ENCODE measurements at places on chromosomes 1 and 21.

- DNase-seq: no peak
Observed at GRCh38 chr1:116515702-116516101, 55.1 kb downstream of the CD58 start.

GRCh38 chr1:21175670-21176581 is 771 bp downstream of the EIF4G3 start:
- peak; percentile 46 for DNase-seq

DNA sequence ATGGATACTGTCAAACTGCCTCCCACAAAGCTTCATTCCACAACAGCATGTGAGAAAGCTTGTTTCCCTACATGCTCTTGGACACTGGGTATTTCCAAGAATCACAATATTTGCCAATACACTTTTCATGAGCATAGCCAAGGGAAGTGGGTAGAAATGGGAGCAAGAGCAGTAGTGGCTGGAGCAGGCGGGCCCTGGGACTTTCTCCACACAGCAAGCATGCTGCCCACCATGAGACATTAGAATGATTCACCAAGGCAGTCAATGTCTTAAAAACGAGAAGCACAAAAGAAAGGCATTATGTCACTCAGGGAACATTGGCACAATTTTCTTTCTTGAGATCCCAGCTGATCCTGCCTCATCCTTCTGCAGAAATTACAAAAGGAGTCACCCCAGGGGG is 371.6 kb upstream of the RUNX1 start:
- DNase-seq: no peak

DNA sequence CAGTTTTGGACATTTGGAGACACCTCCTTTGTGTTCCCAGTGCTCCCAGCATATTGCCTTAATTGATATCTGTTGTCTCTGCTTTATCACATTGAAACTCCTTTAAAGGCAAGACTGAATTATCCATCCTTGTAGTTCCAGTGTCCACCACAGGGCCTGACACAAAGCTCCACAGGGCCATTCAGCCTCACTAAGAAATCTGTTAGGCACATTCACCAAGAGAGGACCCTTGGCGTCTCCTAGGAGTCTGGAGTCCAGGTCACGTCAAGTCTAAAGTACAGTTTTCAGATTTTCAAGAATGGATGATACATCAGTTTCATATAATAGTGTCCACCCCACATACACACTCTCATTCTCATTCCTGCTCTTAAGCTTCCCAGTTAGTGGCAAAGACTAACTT is 4.8 kb downstream of the ACP6 start:
- no peak for DNase-seq

DNA sequence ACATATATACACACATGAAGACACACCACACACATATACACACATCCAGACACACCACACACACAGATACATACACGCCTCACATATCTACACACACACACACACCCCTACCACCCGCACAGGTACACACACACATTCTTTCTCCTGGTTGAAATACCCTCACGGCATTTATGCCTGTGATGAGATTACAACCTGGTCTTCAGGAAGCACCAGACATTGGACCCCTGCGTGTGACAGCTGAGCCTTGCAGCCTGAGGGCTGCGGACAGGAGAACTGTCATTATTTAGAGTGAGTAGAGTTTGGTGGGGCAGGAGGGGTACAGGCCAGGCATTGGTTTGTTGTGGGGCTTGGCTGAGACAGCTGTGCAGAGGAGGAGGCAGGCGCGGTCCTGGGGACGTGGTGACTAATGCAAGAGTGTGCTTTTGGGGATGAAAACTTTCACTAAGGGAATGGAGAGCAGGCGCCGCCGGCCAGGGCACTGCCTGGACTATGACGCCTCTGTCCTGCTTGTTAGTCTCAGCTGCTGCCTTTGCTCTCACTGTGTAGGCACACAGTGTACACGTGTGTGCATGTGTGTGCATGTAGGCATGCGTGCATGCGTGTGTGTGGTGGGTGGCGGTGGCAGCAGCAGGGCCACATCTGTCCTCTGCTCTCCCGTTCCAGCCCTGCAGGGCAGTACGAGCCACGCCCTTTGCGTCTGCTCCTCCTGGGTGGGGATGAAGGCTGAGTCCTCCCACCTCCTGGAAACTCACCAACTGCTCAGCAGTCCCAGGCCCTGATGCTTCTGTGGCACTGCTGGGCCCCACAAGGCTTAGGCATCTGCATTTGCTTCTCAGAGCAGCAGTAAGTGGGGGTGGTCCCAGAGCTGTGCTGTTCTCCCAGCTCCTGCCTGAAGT is 57.6 kb downstream of the SPSB1 start:
- peak; percentile 68 for DNase-seq

DNA sequence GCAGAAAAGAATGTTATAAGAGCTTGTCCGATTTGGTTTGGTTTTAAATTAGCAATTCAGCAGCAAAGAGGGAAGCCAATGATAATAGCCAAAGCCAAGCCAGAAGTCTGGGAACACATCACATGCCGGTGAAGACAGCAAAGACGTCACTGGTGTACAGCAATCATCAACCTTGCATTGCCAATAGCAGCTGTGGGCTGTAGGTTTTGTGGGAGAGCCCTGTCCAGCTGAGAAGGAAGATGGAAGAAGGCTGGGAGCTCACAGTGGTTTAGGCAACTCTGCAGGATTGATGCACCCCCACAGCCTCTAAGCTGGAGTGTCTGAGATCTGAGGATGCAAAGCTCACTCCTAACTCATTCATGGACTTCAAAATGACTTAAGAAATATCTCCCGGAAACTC is 338.7 kb downstream of the SIPA1L2 start:
- no peak for DNase-seq

DNA sequence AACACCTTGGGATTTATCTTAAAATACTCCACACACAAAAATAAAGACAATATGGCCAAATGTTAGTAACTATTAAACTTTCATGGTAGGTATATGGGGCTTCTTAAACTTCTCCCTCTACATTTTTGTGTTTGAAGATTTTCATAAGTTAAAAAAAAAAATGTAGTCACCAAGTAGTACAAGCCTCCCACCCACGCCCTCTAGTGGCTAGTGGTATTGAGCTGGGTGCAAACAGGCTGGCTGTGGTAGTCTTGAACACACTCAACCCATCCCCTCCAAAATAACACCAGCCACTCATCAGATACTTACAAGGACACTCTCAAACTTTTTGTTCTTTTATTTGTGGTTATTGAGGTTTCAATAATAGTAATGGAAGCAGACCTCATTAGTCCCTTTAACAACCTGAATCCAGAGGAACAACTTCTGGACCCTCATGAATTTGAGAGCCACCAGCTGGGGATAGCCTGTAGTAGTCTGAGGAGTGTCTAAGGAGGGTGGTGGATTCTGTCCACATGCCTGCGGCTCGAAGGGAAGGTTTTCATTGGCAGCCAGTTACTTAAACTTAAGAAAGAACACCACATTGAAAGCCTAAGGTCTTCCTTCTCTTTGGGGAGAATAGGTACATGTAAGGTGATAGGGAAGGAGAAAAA is 15.6 kb downstream of the RD3 start:
- peak; percentile 63 for DNase-seq

GRCh38 chr1:193471981-193472380 is 285.6 kb upstream of the B3GALT2 start:
- no peak for DNase-seq

GRCh38 chr1:182867861-182868260 is 28.7 kb downstream of the DHX9 start:
- no peak for DNase-seq

- no peak for DNase-seq
Observed at GRCh38 chr1:67764633-67765032, 68.6 kb downstream of the GNG12 start.

GRCh38 chr1:160949881-160950280 is 4.7 kb downstream of the ITLN2 start:
- DNase-seq: no peak

- peak; percentile 55 for DNase-seq
Observed at GRCh38 chr1:159214149-159214760, 9.6 kb downstream of the ACKR1 start.

GRCh38 chr1:188594542-188595235 is 1765.9 kb downstream of the PLA2G4A start:
- DNase-seq: no peak

GRCh38 chr1:228013935-228014930 is 7.4 kb downstream of the WNT3A start:
- peak; percentile 24 for DNase-seq

DNA sequence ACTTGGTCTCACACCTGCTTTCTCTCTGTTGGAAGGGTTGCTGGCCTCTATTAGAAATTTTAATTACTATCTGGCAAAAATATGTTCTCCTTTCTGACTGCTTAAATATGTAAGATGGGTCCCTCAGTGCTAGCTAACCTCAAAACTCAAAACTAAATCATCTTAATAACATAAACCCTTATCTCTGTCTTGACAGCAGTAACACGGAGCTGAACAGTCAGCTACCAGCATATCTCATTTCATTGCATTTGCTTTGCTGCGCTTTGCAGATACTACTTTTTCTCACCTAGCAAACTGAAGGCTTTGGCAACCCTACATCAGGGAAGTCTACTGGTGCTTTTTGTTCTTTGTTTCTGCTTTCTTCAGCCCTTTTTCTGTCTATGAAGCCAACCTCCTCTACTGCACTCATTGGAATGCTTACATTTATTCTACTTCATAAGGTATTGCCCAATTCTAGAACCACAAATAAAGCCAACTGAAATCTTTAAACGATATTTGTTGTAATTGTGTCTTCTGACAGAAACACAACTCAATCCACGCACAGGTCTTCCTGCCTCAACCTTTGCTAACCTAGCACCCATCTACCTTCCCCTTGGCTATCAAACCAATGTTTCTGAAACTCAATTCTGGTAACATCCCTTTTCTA is 95.6 kb downstream of the RERE start:
- DNase-seq: no peak

DNA sequence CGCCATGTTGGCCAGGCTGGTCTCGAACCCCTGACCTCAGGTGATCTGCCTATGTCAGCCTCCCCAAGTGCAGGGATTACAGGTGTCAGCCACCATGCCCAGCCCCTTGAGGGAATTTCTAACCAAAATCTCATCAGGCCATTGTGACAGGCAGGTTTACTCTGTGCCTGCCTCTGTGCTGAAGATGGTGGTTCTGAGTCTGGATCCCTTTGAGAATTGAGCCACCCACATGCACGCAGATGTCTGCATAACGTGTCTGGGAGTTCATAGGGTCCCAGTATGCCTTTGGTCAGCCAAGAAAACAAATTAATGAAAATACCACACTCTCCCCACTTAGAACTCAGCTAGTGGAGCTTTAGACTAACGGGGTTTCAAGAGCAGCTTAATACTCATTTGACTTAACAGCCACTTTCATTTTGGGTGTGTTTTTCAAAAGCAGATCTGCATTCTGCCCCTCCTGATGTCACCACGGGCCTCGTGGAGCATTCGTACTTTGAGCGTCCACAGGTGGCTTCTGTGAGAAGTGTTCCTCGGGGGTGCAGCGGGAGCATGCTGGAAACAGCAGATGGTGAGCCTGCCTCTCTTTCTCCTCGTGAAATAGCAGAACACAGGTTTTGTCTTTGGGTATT is 45.3 kb downstream of the DIP2A start:
- no peak for DNase-seq

GRCh38 chr1:55580845-55581332 is 365.7 kb upstream of the USP24 start:
- DNase-seq: peak; percentile 88

DNA sequence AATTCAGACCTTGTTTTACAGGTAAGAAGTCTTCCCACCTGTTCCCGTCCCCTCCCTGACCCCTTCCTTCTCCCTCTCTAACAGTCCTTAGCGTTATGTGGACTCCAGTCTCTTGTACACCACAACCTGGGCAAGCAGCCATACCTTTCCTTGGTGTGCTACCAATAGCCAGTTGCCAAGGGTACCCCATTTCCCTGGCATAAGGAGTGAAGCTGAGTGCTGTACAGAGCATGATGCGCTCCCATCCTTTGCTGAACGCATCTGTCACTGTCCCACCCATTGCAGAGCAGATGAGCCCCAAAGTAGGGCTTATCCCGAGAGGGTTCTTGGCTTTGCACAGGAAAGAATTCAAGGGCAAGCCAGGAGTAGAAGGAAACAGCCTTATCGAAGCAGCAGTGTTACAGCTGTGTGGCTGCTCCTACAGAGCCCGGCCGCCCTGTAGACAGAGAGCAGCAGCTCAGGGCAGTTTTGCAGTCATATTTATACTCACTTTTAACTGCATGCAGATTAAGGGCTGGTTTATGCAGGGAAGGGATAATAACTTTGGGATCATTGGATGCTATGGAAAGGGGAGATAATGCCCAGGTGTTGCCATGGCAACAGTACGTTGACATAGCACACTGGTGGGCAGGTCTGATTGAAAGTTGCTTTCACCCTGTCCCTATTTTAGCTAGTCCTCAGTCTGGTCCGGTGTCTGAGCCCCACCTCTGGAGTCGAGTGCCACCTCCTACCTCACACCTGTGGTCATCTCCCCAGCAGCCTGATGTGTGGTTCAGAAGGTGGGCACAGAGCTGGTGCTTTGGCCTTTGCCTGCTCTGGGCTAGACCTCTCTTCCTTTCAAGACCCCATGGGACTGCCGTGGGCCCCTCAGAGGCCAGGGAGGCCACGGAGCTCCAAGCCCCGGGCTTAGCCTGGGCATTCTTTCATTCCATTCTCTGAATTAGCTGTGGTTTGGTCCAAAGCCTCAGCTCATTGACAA is 5.1 kb downstream of the FHAD1 start:
- DNase-seq: no peak

GRCh38 chr21:44531606-44532564 is 8.1 kb downstream of the KRTAP10-1 start:
- no peak for DNase-seq

GRCh38 chr1:221002601-221003000 is 123.4 kb downstream of the HLX start:
- no peak for DNase-seq

DNA sequence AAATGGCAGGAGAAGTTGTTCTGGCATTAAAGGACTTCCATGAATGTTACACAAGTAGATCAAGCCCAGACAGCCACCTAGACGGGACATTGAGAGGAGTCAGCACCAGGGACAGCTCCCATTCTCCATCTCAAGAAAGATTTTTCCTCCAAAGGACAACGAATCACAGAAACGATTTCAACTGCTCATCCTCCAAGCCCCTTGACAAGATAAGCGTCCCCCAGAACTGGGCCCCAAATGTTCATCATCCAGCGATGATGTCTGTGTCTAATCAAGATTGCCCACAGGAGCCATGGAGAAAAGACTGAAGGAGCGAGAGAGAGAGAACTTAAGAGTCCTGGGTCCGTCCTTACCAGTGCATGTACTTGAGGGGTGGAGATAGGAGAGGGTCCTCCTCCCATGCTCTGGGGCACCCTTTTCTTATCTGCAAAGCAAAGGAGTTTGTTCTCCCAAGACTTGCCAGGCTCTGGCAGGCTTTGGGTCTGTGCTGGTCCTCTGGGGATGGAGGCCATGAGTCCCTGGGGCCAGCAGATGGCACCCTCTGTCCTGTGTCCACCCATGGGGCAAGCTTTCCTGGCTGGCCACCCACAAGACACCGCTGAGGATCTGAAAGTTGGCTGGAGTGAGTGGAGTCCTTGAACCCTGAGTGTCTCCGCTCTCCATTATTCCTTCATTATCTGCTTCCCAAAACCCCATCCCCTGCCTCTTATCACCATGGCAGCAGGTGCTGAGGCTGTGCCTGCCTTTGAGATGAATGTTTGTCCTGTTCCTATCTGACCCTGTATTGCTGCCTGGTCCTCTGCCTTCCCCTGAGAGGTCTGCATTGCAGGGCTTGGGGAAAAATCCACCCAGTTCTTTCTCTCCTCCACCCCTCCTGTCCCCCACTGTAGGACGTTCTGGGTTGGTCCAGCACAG is 164.6 kb downstream of the ACTL8 start:
- DNase-seq: peak; percentile 41

- peak; percentile 87 for DNase-seq
Observed at GRCh38 chr1:26279456-26280332, at the start of gene SH3BGRL3. Gene SH3BGRL3 (plus strand): TSS chr1:26280086. CDS start chr1:26280156, 70 bp downstream.
